ENCODE measurements at places on chromosomes 12 and 14.

DNA sequence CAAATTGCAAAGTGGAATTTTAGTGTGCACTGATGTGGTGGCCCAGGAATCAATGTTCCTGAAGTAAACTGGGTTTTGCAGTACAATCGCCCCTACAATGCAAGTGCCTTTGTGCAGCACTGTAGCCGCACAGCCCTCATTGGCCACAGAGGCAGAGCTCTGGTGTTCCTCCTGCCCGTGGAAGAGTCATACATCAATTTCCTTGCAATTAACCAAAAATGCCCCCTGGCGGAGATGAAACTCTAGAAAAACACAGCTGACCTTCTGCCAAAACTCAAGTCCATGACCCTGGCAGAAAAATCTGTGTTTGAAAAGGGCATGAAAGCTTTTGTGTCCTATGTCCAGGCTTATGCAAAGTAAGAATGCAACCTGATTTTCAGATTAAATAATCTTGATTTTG, 117.9 kb upstream of the PRB2 start:
- no peak for DNase-seq

GRCh38 chr12:28278499-28278898, 88.2 kb downstream of the CCDC91 start:
- no peak for DNase-seq

GRCh38 chr12:57738661-57739237, at the start of gene AGAP2:
Gene AGAP2, minus strand, starts transcription at chr12:57738742. Its CDS starts 496 bp downstream, at chr12:57738246.
- no peak for DNase-seq

DNA sequence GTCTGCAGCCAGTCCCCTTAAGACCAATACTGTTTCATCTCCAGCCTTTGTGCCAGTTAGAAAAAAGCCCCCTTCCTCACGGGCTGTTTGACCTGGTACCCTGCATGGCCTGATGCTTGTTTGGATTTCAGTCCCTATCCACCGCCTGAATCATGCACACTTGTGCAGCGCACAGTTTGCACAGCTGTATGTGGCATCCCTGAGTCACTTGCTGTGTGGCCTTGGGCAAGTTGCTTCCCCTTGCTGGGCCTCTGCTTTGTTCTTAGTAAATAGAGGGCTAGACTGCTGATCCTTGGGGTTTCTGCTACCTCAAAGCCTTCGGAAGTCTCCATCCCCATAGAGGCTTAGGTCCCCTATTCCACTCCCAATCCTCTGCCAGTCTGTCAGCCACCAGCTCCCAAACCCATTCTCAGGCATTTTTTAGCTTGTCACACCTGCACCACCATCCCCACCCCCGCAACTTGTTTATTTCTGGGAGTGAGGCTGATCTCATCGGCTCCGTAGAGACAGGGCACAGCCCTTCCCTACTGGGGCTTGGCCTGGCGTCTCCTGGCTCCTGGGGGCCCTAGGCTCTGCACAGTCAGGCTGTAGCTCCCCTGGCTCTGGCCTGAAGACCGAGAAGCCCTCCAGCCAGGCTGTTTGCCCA, 8.8 kb downstream of the KRT80 start:
- no peak for DNase-seq
